ENCODE measurements at places on chromosomes 4 and X. TPM values are rescaled to one million over a fixed set of nuclear protein-coding genes. Genes with fewer than 3 reads are reported as not detected.

DNA sequence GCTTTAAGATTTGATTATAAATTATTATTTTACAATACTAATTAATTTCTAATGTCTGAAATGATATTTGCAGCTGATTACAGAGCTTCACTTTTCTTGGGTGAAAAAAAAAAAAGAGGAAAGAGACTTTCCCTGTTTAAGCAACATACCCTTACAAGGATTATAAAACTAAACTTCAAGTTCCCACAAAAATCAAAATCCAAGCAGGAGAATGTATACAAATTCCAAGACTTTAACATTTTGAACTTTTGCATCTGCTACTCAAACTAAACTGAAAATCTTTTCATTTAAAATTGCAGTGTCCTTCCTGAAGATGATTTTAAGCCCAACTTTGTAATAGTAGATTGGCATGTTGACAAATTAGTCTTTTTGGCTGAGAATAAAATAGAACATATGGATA lies 742.4 kb upstream of the INTU start:
- H3K27ac ChIP-seq: no peak overlapping the region
- DNase-seq: no peak
- H3K4me3 ChIP-seq: no peak overlapping the region
- peaks cover 20% of the 10 kb centered on the region for H3K36me3 ChIP-seq
- H3K27me3 ChIP-seq: no peaks in the 10 kb centered on the region

- no peak overlapping the region for H3K4me3 ChIP-seq
- no peaks in the 10 kb centered on the region for H3K4me1 ChIP-seq
- no peaks in the 10 kb centered on the region for H3K36me3 ChIP-seq
- no peak overlapping the region for H3K27ac ChIP-seq
- peaks cover 47% of the 10 kb centered on the region for H3K27me3 ChIP-seq
- DNase-seq: no peak
Measured at GRCh38 chrX:151704041-151704663, 8.9 kb downstream of the PRRG3 start.

SLC26A1 gene
- 3.1 TPM for total RNA-seq

HMX1 gene
- total RNA-seq: not detected

CLDN34 gene
- not detected for total RNA-seq
